ENCODE measurements at places on chromosomes 12 and 14. TPM values are rescaled to one million over a fixed set of nuclear protein-coding genes. Genes with fewer than 3 reads are reported as not detected.

GRCh38 chr14:56118611-56119181, 485 bp downstream of the PELI2 start:
- H3K4me3 ChIP-seq = peak overlapping the region; percentile 79
- H3K27ac ChIP-seq = peak overlapping the region; percentile 93
- H3K27me3 ChIP-seq = no peaks in the 10 kb centered on the region
- H3K36me3 ChIP-seq = no peaks in the 10 kb centered on the region

- peaks cover 2% of the 10 kb centered on the region for H3K4me1 ChIP-seq
- peak overlapping the region; percentile 96 for H3K4me3 ChIP-seq
- H3K27me3 ChIP-seq = no peaks in the 10 kb centered on the region
- DNase-seq = no peak
- H3K27ac ChIP-seq = no peak overlapping the region
Measured at GRCh38 chr14:34983786-34984185, 994 bp downstream of the SRP54 start.

GRCh38 chr14:28603606-28604005, 163.0 kb upstream of the FOXG1 start:
- no peaks in the 10 kb centered on the region for H3K36me3 ChIP-seq
- H3K27me3 ChIP-seq = no peaks in the 10 kb centered on the region
- DNase-seq = no peak
- no peak overlapping the region for H3K4me3 ChIP-seq

- no peaks in the 10 kb centered on the region for H3K36me3 ChIP-seq
- DNase-seq = no peak
- no peaks in the 10 kb centered on the region for H3K27me3 ChIP-seq
- no peak overlapping the region for H3K4me3 ChIP-seq
- peak overlapping the region; percentile 51 for H3K27ac ChIP-seq
Measured at GRCh38 chr14:77659831-77660230, 43.4 kb upstream of the SPTLC2 start.

GRCh38 chr12:110888256-110888991, 32.0 kb downstream of the MYL2 start:
- no peaks in the 10 kb centered on the region for H3K27me3 ChIP-seq
- DNase-seq = no peak
- H3K4me1 ChIP-seq = no peaks in the 10 kb centered on the region
- peak overlapping the region; percentile 35 for H3K27ac ChIP-seq
- H3K4me3 ChIP-seq = no peak overlapping the region

GRCh38 chr14:101132588-101132987, 229.1 kb upstream of the RTL1 start:
- no peaks in the 10 kb centered on the region for H3K27me3 ChIP-seq
- DNase-seq = no peak
- H3K36me3 ChIP-seq = no peaks in the 10 kb centered on the region
- no peaks in the 10 kb centered on the region for H3K4me1 ChIP-seq
- no peak overlapping the region for H3K27ac ChIP-seq
- no peak overlapping the region for H3K4me3 ChIP-seq

- no peak overlapping the region for H3K4me3 ChIP-seq
- H3K4me1 ChIP-seq = no peaks in the 10 kb centered on the region
- no peaks in the 10 kb centered on the region for H3K36me3 ChIP-seq
- H3K27ac ChIP-seq = no peak overlapping the region
- no peaks in the 10 kb centered on the region for H3K27me3 ChIP-seq
Measured at GRCh38 chr14:63501429-63501828, 41.7 kb downstream of the PPP2R5E start.

The REP15 gene
- not detected for total RNA-seq

The DDX47 gene
- total RNA-seq = 50.0 TPM
